Ureter (tissue), 1 donor: ENCODE measurements at places on chromosomes 16 and 17. TPM values are rescaled to one million over a fixed set of nuclear protein-coding genes. Genes with fewer than 3 reads are reported as not detected.

DNA sequence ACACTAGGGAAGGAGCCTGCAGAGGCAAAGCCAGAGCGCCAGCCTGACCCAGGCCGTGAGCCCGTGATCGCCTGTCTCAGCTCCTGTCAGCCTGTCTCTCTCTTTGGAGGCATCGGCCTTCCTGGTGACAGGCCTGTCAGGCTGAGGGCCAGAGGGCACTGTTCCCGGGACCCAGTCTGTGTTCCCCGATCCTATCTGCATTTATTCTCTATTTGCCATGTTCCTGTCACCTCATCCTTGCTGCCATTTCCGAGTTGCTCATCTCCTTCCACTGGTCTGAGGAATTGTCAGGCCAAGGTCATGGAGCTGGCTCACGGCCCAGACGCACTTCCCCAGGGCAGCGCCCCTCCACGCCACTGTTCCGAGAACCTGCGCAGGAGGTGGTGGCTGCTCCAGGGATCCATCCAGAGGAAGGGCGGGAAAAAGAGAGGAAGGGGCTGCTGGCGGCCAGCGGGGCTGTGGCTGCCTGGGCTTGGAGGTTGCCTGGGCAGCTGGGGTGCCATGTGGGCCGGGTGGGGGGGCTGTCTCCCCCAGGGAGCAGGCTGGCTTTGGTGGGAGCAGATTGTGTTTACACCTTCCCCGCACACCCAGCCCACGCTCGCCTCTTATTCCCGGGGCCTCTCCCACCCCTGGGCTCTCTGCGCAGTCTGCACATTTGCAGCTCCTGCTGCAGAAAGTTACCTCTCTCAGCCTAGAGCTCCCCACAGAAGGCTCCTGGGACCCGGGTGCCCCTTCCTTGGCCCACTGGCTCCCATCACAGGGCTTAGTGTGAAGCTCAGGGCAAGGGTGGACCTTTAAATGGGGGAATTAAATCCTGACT lies 4.9 kb downstream of the PRCD start:
- no peak for DNase-seq

Gene PHKB
- total RNA-seq: 107 TPM

Gene GDPD3
- 53.1 TPM for total RNA-seq

- DNase-seq: peak; percentile 60
Observed at GRCh38 chr17:17151962-17152361, 54.2 kb downstream of the PLD6 start.

- no peak for DNase-seq
Observed at GRCh38 chr17:39186481-39187002, 10.9 kb downstream of the CACNB1 start.

DNA sequence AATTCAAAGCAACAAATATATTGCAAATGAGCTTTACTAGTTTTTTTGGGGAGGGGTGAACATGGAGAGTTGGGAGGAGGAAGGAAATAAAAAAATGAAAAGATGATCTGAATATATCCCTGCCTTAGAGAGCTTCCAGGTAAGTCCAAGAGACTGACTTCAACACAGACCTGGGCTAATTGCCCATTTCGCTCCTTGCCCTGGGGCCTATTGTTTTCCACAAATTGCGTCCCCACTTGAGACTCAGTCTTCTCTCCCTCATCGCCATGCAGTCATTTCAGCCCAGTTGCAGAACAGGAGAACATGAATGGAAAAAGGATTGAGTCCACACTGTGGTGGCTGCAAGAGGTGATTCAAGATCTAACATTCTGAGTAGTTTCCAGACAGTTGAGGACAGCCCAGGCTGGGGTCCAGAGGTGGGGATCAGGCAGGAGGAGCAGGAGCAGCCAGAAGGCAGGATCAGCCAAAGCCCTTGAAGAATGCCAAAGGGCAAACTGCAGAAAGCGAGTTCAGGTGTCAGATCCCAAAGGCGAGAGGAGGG lies 21.6 kb upstream of the TOB1 start:
- no peak for DNase-seq

GRCh38 chr16:89166696-89167424 lies 4.7 kb upstream of the CDH15 start:
- DNase-seq: no peak

DNA sequence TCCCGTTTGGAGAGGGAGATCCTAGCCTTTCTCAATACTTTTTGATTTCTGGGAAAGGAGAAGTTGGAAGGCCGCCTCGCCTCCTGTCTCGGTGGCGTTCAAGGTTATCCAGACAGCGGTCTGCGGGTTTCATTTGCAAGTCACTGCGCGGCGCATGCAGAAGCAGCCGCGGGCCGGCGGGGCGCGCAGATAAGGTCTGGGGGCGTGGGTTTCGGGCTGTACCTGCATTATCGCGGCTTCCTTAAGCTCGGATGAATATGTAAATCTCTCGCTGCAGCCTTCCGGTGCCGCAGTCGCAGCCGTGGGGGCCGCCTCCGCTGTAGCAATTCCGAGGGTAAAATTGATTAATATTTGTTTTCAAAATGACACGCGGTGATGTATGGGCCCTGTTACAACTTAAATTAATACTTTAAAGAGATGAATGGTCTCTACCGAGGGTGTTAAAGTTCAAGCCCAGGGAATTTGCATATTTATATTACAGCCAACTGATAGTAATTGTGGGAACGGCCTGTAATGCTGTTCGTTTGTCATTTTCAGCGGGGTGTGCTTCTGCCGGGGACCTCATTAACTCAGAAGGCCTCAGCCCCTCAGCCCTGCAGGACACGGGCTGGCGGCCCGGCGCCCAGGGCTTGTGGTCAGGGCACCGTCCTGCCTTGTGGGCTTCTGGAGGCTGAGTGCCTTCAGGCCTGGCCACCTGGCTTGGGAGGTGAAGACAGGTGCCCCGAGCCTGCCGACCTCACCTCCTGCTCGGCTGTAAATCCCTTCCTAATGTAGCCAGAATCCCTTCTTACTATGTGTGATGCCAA lies 99.4 kb downstream of the CYLD start:
- DNase-seq: peak; percentile 45

Gene ESRP2
- total RNA-seq: 127 TPM

Gene MT1E
- total RNA-seq: 98.7 TPM

DNA sequence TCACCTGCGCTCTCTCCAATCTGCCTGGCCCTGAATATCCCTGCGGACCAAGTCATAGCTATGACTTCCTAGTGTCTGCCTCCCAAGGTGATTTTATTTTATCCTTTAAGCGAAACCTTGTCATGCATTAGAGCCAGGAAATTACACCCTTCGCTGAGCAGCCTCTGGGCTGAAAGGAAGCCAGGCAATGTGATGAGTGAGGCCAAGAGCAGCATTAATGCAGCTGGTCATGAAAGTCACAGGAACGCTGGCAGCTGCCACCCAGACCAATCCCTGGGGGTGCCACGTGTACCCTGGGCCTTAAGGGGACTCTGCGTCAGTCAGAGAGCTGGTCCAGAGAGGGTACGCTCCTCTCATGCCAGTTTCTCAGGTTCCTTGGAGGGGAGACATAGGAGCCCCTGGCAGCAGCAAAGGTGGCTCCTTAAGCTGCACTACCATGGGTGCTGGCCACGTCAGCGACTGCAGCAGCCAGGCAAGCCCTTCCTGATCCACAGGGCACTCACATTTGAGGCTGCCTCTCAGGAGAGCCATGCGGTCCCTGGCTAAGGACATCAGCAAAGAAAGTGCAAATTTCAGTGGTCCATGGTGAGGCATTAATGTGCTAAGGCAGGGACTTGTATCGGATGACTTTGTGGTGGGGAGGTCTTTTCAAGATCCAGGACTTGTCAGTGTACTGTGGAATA lies 42.7 kb upstream of the WSCD1 start:
- DNase-seq: no peak

- no peak for DNase-seq
Observed at GRCh38 chr17:63295839-63296590, 150.1 kb downstream of the CYB561 start.

DNA sequence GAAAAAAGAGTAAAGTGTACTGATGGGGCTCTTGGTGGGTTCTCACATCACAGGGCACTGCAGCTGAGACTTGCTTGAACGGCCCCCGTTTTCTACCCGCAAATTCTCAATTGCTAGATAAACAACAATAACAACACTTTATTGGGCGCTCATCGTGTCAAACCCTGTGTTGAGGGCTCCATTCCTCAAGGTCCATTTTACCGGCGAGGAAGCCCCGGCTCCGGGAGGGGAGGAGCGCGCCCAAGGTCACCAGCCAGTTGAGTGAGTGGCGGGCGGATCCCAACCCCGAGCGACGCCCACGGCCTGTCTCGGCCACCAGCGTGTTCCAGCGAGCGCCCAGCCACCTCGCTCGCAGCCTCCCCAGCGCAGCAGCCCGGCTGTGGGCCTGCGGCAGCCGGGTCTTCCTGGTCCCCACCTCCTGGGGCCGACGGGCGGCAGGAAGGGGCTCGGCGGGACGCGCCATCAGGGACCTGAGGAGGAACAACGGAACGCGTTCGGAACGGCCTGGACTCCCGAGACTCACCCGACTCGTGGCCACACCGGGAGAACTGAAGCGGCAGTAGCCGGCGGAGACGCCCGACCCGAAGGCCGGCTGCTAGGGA lies 373 bp downstream of the CMC2 start:
- DNase-seq: peak; percentile 77

- DNase-seq: no peak
Observed at GRCh38 chr17:76137351-76138233, 3.5 kb downstream of the FOXJ1 start.

- no peak for DNase-seq
Observed at GRCh38 chr17:42852351-42852750, 1.4 kb downstream of the AOC3 start.

Gene CDK3
- total RNA-seq: 10.7 TPM

Gene NPIPB13
- total RNA-seq: 48.8 TPM

Gene RTN4RL1
- 6.7 TPM for total RNA-seq

DNA sequence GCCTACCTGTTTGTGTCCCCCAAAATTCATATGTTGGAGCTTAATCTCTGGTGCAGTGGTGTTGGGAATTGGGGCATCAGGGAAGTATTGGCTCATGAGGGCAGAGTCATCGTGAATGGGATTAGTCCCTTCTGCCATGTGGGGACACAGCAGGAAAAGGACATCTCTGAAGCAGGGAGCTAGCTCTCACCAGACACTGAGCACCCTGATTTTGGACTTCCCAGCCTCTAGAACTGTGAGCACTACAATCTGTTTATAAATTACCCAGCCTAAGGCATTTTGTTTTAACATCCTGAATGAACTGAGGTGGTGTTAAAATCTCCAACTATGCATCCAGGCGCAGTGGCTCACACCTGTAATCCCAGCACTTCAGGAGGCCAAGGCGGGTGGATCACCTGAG lies 206.0 kb downstream of the SEC14L1 start:
- peak; percentile 24 for DNase-seq

DNA sequence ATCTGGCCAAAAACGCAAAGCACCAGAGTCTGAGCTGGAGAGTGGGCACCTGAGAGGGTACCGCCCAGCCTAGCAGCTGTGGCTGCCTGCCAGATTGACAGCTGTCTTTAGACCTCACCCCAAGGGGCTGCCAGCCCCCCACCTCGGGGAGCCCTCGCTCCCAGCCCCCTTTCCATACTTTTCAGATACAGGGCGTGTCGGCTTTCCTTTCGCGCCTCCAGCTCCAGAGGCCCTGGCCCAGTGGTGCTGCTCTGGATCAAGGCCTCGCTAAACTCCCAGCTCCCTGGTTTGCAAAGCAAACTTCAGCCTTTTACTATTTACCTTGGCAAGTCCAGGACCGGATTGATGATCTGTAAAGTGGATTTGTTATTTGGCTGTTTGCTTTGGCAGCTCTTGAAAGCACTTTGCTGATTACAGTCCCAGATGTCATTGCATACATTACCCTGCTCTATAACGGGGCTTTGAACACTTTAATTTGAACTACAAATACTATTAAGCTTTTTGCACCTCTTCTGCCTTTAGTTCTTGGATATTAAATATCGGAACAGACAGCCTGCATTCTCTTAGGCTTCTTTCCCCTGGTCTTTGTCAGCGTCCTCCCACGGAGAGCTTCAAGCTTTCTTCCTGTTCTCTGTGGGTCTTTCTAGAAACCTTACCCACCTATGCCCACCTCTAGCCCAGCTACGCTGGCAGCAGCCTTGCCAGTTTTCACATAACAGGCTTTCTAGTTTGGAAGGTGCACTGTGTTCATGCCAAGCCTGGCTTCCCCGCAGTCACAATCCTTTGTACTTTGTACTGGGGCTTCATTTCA lies 63.6 kb upstream of the TBX2 start:
- no peak for DNase-seq

Gene FBXW10B
- 15.4 TPM for total RNA-seq

GRCh38 chr17:2899906-2900305 lies 103.7 kb downstream of the RAP1GAP2 start:
- DNase-seq: no peak

- no peak for DNase-seq
Observed at GRCh38 chr17:39416141-39416540, 14.7 kb upstream of the FBXL20 start.

DNA sequence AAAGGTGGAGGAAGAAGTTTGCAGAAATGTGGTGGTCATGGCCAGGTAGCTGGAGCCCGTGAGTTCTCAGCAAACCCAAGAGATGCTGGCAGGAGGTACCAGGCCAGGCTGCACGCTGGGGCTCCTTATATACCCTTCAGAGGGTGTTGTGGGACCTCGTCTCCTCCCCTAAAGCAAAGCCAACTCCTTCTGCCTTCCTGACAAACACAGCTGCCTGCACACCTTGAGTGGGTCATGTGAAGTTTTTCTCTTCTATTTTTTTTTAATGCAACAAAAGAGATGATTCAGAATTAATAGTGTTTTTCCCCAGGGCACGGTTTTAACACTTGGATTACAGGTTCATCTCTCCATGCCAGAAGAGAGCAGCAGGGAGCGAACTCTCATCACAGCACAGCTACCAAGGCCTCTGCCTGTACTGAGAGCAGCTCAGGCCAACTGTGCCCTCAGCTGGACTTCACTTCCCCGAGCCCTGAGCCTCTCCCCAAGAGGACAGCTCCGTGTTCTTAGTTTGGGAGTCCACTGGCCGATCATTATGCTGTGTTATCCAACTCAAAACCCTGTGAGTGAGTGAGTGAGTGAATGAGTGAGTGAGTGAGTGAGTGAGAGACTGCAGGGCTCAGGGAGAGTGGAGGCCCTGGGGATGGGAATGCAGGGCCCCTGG lies at the start of gene KRT15:
TSS of gene KRT15 (minus strand) at position 102 of the 661 bp plus-strand sequence. CDS start at position 39, 63 bp downstream.
- DNase-seq: no peak

DNA sequence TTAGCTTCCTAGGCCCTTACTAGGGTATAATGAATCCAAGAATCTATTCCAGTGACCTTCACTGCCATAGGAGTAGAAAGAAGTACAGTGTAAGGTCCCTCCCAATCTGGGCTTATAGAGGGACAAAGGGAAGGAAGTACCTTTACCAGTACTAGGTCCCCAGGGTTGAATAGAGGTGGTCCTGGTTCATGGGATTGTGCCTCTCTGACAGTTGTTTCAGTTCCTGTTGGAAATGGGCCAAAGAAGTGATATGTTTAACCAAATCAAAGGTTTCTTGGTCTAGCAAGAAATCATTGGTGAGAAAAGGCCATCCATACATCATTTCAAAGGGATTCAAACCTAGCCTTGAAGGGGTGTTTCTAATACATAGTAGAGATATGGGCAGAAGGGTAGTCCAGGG lies 16.0 kb upstream of the ZNHIT3 start:
- DNase-seq: no peak

DNA sequence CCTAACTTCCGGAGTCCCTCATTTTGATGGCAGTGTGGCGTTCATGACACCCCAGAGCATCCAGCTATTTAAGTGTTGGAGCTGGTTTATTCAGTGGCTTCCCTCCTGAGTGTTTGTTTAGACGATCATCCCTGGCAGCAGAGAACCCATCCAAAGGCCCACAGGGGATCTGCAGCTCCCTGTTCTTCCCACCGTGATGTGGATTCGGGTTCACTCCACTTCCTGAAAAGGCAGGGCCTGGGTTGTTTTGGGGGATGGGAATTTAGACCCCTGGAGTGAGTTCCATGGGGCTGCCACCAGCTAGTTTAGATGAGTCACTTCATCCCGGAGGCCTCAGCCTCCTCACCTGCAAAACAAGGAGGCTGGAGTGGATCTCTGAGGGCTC lies 2.3 kb downstream of the KSR1 start:
- no peak for DNase-seq

Gene SLC5A11
- 0.70 TPM for total RNA-seq

- no peak for DNase-seq
Observed at GRCh38 chr16:60123392-60124023, 1389.4 kb upstream of the GOT2 start.

Gene ICAM2
- 39.0 TPM for total RNA-seq
